CD4-positive, alpha-beta T cell (primary cell): ENCODE measurements at places on chromosomes 12 and 14.

DNA sequence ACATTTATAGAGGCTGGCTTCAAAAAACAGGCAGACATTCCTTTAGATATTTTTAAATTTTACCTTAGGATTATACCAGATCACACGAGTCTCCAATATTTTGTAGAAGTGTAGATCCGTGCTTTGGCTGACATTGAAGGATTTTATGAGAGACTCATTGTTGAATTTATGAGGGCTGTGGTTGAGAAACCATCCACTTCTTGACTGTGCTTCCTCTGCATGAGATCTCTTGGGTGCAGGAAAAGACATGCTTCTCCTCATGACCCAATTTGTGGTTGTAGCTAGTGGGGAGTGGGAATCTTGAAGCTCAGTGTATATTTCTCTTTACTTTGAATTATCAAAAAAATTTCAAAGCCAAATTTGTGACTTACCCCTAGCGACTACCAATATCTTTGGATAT is 36.7 kb upstream of the NKX2-8 start:
- DNase-seq = no peak
- H3K36me3 ChIP-seq = no peaks in the 10 kb centered on the region
- H3K27ac ChIP-seq = no peak overlapping the region
- H3K4me1 ChIP-seq = no peaks in the 10 kb centered on the region

- H3K36me3 ChIP-seq = no peaks in the 10 kb centered on the region
- no peaks in the 10 kb centered on the region for H3K4me1 ChIP-seq
- no peak overlapping the region for H3K27ac ChIP-seq
- no peak for DNase-seq
- no peak overlapping the region for H3K4me3 ChIP-seq
Observed at GRCh38 chr12:115543269-115543668, 734.2 kb downstream of the MED13L start.

DNA sequence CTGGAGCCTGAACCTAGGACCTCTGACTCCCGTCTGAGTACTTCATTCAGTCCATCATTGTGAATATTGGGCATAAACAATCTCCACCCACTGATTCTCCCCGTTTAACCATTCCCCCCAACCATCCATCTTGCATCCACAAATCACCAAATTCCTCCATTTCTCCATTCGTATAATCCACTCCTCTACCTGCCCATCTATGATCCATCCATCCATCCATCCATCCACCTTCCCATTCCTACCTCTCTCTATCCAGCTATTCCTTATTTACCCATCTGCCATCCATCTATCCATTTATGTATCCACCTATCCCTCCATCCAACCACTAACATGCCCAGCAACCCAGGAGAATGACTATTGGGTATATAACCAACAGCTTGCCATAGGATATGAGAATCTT is 87.5 kb downstream of the CALM1 start:
- DNase-seq = no peak
- H3K4me1 ChIP-seq = peaks cover 17% of the 10 kb centered on the region
- H3K27ac ChIP-seq = no peak overlapping the region
- no peak overlapping the region for H3K4me3 ChIP-seq
- H3K36me3 ChIP-seq = no peaks in the 10 kb centered on the region

GRCh38 chr12:118013283-118013682 is 3.2 kb upstream of the RFC5 start:
- no peak overlapping the region for H3K27ac ChIP-seq
- H3K27me3 ChIP-seq = no peaks in the 10 kb centered on the region
- peaks cover 17% of the 10 kb centered on the region for H3K4me1 ChIP-seq
- H3K4me3 ChIP-seq = no peak overlapping the region
- H3K36me3 ChIP-seq = no peaks in the 10 kb centered on the region

DNA sequence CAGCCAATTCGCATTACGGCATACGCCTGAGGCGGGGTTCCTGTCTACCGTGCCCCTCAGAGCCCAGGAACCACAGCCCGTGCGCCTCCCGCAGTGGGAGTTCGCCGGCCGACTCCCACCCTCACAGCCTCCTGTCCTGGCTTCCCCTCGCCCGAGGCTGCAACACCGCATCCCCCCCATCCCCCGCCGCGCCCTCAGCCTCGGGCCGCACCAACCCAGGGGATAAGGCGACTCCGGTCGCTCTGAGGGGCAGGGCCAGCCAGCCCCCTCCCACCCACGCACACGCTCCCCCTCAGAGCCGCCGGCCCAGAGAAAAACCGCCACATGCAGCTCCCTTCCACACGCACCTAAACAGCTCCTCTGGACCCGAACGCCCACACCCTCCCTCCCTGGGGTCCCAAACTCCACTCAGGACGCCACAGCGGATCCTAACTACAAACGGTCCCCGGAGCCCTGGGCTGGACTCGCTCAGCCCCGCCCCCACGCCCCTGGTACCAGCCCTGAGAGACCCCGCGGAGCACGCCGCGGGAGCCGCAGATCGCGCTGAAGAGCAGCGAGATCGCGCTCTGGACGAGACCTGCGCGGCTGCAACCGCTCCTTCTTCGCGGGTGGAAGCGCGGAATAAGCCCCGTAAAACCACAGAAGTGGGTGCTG is at the start of gene C14orf39:
C14orf39 (minus strand) TSS at position 466 of the 654 bp plus-strand sequence. CDS start 985 bp downstream, outside the sequence.
- H3K27me3 ChIP-seq = peaks cover 52% of the 10 kb centered on the region
- no peaks in the 10 kb centered on the region for H3K36me3 ChIP-seq
- H3K4me3 ChIP-seq = no peak within 1 kb of the TSS
- H3K4me1 ChIP-seq = peaks cover 12% of the 10 kb centered on the region

DNA sequence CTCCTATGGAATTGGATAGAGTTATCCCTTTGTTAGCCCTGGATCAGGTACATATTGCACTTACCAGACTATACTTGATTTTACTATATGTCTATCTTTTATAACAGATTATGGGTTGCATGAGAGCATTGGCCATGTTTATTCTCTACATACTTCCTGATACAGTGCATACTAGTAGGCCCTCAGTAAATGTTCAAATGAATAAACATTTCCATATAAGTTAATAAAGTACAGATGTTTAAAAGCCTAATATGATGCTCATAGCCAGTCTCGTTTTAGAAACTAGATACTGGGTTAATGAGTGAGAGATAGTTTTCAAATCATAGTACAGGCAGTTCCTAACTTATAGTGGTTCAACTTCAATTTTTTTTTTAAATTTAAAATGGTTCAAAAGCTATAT is 39.5 kb upstream of the TOMM20L start:
- DNase-seq = no peak
- H3K4me1 ChIP-seq = peaks cover 3% of the 10 kb centered on the region
- peaks cover 69% of the 10 kb centered on the region for H3K36me3 ChIP-seq
- H3K27ac ChIP-seq = no peak overlapping the region
- no peak overlapping the region for H3K4me3 ChIP-seq

DNA sequence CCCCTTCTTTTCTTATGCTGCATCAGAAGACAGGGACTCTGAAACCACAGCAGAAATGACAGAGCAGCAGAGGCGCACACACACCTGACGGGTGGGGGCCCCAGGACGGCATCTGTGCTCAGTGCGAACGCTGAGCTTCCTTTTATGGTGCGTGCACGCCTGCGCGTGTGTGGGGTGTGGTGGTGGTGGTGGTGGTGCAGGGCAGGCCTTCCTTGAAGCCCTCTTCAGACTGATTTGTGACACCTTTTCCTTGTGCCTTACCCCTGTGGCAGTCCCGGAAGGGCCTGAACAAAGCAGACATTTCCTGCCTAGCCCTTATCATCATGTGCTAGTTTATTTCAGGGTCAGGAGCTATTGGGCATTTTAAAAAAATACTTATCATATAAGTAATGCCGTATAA is 75.7 kb downstream of the TSPAN9 start:
- no peak for DNase-seq
- H3K4me3 ChIP-seq = no peak overlapping the region
- H3K4me1 ChIP-seq = no peaks in the 10 kb centered on the region
- peaks cover 4% of the 10 kb centered on the region for H3K27me3 ChIP-seq
- H3K36me3 ChIP-seq = no peaks in the 10 kb centered on the region

DNA sequence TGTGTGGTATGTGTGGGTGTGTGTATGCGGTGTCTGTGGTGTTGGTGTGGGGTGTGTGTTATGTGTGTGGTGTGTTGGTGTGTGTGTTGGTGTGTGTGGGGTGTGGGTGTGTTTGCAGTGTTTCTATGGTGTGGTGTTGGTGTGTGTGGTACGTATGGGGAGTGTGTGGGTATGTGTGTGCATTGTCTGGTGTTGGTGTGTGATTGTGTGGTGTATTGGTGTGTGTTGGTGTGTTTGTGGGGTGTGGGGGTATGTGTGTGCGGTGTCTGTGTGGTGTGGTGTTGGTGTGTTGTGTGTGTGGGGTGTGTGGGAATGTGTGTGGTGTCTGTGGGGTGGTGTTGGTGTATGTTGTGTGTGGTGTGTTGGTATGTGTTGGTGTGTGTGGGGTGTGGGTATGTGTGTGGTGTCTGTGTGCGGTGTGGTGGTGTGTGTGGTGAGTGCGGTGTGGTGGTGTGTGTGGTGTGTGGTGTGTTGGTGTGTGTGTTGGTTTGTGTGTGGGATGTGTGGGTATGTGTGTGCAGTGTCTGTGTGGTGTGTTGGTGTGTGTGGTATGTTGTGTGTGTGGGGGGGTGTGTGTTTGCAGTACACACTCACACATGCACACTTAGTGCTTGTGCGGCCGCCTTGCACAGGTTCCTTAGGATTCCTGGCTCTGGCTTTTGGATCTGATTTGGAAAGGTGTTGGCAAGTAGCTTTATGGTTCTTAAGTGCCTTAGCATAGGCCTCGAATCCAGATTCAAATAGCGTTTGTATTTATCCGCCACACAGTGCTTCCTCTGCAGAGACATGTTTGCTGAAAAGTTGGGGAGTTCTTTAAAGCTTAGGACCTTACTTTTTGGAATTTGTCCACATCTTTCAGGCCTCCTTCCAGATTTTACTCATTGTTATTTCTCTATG is 16.4 kb downstream of the MLXIP start:
- no peaks in the 10 kb centered on the region for H3K36me3 ChIP-seq
- peak overlapping the region; percentile 42 for H3K27ac ChIP-seq
- peaks cover 78% of the 10 kb centered on the region for H3K4me1 ChIP-seq
- no peak overlapping the region for H3K4me3 ChIP-seq

- no peaks in the 10 kb centered on the region for H3K27me3 ChIP-seq
- no peak overlapping the region for H3K27ac ChIP-seq
- H3K4me3 ChIP-seq = no peak overlapping the region
- peaks cover 6% of the 10 kb centered on the region for H3K4me1 ChIP-seq
- peaks cover 57% of the 10 kb centered on the region for H3K36me3 ChIP-seq
- peak; percentile 45 for DNase-seq
Observed at GRCh38 chr14:74684434-74684833, 28.4 kb downstream of the AREL1 start.

- no peaks in the 10 kb centered on the region for H3K36me3 ChIP-seq
- H3K27me3 ChIP-seq = no peaks in the 10 kb centered on the region
- H3K4me1 ChIP-seq = no peaks in the 10 kb centered on the region
- DNase-seq = no peak
Observed at GRCh38 chr14:79698298-79698711, 513.0 kb downstream of the DIO2 start.

GRCh38 chr12:153080-153746 is 60.7 kb downstream of the SLC6A12 start:
- no peaks in the 10 kb centered on the region for H3K36me3 ChIP-seq
- no peak overlapping the region for H3K4me3 ChIP-seq
- DNase-seq = peak; percentile 19
- H3K4me1 ChIP-seq = no peaks in the 10 kb centered on the region
- H3K27ac ChIP-seq = no peak overlapping the region
- no peaks in the 10 kb centered on the region for H3K27me3 ChIP-seq
